ENCODE measurements at places on chromosomes 7 and 10.

- no peak for DNase-seq
Measured at GRCh38 chr10:110698340-110698739, 54.2 kb downstream of the RBM20 start.

DNA sequence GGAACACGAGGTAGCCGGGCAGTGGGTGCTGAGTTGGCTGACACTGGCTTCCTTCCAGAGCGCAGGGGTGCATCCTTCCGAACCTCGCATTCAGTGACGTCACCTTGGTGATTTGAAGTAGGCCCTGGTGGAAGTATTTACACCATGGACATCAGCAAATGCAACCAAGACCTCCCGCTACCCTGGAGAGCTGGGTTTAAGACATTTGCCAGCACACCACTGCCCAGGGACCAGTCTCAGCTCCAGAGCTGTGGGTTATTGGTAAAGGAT lies 106.4 kb upstream of the GPR26 start:
- DNase-seq, result no peak

- DNase-seq, result no peak
Measured at GRCh38 chr7:1385809-1386622, 73.3 kb downstream of the MICALL2 start.

- no peak for DNase-seq
Measured at GRCh38 chr10:117673230-117674010, 130.9 kb downstream of the EMX2 start.

- peak; percentile 72 for DNase-seq
Measured at GRCh38 chr10:50624413-50624865, 683 bp upstream of the SGMS1 start.

DNA sequence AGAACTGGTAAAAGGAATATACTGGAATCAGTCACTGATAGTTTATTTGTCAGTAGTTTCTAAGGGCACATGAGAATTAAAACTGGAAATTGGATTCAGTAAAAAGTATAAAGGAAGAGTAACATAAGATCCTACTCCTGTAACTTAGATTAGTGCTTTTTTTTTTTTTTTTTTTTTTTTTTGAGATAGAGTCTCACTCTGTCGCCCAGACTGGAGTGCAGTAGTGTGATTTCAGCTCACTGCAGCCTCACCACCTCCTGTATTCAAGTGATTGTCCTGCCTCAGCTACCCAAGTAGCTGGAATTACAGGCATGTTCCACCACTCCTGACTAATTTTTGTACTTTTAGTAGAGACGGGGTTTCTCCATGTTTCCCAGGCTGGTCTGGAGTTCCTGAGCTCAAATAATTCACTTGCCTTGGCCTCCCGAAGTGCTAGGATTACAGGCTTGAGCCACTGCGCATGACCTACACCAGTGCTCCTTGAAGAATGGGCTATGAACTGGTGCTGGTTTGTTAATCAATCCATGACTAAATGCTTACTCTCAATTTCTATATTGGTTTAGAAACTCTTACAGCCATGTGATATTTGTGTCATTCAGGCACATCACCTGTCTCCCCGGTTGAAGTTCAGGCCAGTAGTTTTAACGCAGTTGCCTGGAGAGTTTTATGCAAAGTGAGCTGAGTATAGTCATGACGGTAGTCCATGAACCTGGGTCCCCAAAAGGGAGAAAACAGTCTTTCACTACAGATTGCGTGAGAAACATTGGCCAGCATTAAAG lies 65.0 kb downstream of the ZEB1 start:
- no peak for DNase-seq

GRCh38 chr10:92901819-92902251 lies 53.5 kb downstream of the EXOC6 start:
- DNase-seq, result no peak

- no peak for DNase-seq
Measured at GRCh38 chr7:1368682-1369571, 90.3 kb downstream of the MICALL2 start.

DNA sequence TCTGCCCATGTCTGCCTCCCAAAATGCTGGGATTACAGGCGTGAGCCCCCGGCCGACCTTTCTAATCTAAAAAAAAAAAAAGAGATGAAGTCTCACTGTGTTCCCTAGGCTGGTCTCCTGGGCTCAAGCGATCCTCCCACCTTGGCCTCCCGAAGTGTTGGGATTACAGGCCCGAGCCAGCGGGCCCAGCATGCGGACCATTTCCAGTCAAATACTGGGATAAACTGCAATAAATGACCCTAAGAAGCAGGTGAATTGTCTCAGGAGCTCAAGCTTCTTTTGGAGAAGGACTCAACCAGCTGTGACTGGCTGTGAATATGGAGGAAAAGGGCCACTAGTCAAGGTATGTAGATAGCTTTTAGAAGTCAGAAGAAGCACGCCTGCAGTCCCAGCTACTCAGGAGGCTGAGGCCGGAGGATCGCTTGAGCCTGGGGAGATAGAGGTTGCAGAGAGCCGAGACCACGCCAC lies 550 bp upstream of the CREM start:
- peak; percentile 17 for DNase-seq
